Stimulated activated CD4-positive, alpha-beta T cell treated with anti-CD3 and anti-CD28 coated beads, Interleukin-15, amount 100 ng/mL, for 1 hour (primary cell): ENCODE measurements at places on chromosomes 3 and 15.
A peak's percentile ranks its signal among the peaks of the same experiment; 100 is the strongest.

GRCh38 chr3:119457246-119457645 is 6.2 kb downstream of the TMEM39A start:
- DNase-seq: no peak

DNA sequence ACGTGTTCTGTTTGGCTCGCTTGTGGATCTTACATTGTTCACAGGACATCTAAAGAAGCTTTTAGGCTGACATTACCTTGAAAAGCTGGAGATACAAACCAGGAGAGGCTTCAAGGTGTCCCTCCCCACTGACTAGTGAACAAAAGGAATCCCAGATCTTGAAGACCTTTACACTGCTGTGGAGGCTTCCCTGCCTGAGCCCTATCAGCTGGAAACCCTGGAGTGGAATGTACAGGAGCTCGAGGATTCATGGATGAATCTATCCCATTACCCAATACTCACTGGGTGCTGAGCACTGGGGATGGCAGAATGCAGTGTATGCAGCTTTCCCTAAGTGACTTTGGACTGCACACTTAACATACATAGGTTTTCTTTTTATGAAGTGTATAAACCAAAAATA is 82.3 kb upstream of the MFGE8 start:
- DNase-seq: no peak

GRCh38 chr15:80132382-80132781 is 20.4 kb upstream of the FAH start:
- no peak for DNase-seq

GRCh38 chr3:11548721-11549131 is 95.0 kb downstream of the VGLL4 start:
- no peak for DNase-seq

- peak; percentile 8 for DNase-seq
Observed at GRCh38 chr15:51649659-51650521, 27.3 kb upstream of the DMXL2 start.

DNA sequence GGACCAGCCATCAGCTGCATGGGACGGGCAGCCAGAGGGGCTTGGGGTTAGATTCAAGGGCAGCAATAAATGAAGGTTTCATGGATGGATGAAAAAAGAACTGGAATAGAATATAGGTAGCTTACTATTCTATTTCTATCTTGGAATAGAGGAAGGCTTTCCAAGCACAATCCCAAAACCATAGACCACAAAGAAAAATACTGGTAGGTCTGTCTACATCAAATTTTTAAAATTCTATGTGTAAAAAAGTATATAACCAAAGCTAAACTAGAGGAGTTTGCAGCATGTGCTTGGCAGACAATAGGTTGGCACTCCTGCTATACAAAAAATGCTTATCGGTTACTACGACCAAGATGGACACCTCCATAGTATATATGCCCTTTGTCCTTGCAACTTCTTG is 7.2 kb upstream of the FBLN2 start:
- no peak for DNase-seq

DNA sequence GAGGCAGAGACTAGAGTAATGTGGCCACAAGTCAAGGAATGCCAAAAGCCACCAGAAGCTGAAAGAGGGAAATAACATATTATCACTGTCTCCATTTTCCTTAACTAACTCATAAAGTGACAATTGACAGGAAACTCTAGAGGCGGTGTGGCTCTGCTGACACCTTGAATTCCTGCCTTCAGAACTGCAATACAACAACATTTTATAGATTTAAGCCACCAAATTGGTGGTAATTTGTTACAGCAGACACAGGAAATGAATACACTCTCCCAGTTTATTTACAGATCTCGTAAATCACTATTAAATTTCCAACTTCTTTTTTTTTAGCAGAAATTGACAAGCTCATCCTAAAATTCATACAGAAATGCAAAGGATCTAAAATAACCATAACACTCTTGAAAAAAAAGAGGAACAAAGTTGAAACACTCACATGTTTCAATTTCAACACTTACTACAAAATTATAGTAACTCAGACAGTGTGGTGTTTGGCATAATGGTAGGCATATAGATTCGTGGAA is 449.9 kb downstream of the OTOL1 start:
- no peak for DNase-seq

- DNase-seq: no peak
Observed at GRCh38 chr15:59885832-59886231, 118.3 kb upstream of the FOXB1 start.

GRCh38 chr3:71316066-71316777 is 267.3 kb downstream of the FOXP1 start:
- DNase-seq: no peak

GRCh38 chr15:25208735-25209134 is 230.1 kb downstream of the UBE3A start:
- DNase-seq: no peak

DNA sequence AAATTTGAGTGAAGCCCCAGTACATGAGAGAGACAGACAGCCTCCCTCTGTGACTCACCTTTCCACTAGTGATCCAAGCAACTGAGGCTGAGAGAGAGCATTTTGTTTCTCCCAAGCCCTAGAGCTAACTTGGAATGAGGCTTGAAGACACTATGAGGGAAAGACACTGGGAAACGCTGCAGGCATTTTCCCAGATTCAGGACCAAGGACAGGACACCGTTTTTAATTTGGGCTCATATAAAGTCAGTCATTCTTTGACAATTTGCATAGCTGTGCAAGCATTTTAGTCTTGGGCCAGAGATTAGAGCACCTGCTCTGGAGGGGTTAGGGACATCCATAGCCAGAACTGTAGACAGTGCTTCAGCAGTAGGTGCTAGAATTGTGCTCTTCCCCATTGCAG is 249.0 kb downstream of the AGBL1 start:
- no peak for DNase-seq

GRCh38 chr3:107540857-107541256 is 18.1 kb downstream of the BBX start:
- no peak for DNase-seq

GRCh38 chr15:57281321-57281720 is 95.0 kb upstream of the CGNL1 start:
- DNase-seq: no peak

DNA sequence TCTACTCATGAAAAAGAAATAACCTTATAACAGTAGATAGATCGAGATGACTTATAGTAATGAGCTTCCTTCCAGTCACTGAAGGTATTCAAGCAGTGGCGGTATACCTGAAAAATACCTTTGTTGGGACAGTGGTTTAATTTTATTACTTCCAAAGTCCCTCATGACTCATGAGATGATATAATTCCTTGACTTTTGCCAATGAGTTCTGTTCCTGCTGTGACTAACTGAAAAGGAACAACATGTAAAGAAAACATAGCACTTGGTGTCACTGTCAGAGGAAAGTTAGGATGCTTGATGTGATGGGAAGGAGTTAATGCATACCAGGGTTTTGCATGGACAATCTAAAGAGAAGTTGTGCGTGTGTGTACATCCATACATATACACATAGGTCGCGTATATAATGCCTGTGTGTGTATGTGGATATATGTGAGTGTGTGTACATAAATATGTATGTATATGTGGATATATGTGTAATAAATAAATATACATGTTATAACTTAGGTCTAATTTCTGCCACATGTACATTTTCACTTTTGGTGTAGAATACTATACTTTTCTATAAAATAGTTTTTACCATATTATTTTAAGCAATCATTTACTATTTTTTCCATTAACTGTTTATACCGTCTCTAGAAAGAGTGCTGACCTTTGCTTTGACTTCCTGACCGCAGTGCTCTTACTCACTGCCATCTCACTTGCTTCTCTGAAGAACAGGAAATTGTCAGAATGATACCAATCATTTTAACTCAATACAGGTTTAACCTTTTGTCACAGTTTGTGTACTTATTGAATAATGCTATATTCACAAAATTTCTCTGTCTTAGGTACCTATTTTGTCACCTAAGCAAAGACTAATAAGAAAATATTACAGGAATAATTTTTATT is 12.6 kb upstream of the PAK2 start:
- DNase-seq: no peak

- DNase-seq: no peak
Observed at GRCh38 chr3:123656691-123657090, 71.8 kb upstream of the HACD2 start.

- no peak for DNase-seq
Observed at GRCh38 chr3:61358364-61358763, 107.1 kb upstream of the FHIT start.

- DNase-seq: no peak
Observed at GRCh38 chr3:196643201-196643749, 3.8 kb downstream of the NRROS start.

DNA sequence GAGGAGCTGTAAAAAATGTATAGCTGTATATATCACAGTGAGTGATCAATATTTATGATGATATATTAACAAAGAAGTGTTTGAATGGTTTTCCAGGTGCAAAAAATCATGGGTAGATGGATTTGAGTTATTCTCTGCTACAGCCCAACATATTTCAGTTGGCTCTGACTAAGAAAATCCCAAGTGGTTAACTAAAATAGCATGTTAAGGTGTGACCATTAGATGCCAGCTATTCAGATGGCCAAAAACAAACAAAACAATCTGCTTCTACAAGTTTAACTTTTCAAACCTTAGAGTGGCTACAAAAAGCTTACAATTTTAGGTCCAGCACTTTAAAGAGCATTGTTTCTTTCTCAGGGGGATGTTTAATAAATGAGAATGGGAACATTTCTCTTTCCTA is 67.5 kb downstream of the SEMA6D start:
- DNase-seq: no peak

DNA sequence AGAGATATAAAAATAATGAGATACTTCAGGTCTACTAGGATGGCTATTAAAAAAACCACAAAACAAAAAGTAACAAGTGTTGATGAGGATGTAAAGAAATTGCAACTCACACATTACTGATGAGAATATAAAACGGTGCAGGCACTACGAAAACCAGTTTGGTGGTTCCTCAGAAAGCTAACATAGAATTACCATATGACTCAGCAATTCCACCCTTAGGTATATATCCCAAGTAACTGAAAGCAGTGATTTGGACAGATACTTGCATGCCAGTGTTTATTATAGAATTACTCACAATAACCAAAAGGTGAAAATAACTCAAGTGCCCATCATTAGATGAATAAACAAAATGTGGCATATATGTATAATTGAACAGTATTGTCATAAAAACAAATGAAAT is 87.5 kb upstream of the MELTF start:
- DNase-seq: no peak

- DNase-seq: no peak
Observed at GRCh38 chr3:157857440-157857839, 248.8 kb downstream of the SHOX2 start.

- DNase-seq: no peak
Observed at GRCh38 chr3:167940241-167940640, 155.5 kb downstream of the GOLIM4 start.

DNA sequence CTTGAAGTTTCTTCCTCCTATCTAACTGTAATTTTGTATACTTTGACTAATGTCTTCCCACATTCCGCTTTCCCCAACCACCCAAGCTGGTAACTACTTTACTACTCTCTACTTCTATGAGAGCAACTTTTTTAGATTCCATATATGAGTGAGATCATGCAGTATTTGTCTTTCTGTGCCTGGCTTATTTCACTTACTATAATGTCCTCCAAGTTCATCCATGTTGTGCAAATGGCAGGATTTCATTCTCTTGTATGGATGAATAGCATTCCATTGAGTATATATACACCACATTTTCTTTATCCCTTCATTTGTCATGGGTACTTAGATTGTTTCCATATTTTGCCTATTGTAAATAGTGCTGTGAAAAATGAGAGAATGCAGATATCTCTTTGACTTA is 78.5 kb upstream of the CCNL1 start:
- DNase-seq: no peak

- DNase-seq: no peak
Observed at GRCh38 chr3:87733671-87734367, 325.0 kb downstream of the CGGBP1 start.

DNA sequence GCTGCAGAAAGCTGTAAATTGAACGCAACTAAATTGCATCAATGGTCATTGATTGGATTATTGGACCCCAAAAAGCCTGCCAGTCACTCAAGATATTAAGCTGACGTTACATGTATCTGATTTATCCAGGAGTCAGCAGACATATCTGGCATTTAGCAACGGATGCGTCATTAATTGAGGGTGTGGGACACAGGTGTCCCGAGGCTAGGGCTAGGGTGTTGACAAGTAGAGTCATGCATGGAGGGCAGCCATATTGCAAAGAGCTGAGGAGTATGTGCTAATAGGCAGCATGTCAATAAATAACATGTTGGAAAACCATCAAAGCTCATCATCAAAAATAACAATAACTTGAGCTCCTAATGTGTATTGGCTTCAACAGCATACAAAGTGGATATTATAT is 234.5 kb upstream of the GOLGA6L4 start:
- DNase-seq: no peak

DNA sequence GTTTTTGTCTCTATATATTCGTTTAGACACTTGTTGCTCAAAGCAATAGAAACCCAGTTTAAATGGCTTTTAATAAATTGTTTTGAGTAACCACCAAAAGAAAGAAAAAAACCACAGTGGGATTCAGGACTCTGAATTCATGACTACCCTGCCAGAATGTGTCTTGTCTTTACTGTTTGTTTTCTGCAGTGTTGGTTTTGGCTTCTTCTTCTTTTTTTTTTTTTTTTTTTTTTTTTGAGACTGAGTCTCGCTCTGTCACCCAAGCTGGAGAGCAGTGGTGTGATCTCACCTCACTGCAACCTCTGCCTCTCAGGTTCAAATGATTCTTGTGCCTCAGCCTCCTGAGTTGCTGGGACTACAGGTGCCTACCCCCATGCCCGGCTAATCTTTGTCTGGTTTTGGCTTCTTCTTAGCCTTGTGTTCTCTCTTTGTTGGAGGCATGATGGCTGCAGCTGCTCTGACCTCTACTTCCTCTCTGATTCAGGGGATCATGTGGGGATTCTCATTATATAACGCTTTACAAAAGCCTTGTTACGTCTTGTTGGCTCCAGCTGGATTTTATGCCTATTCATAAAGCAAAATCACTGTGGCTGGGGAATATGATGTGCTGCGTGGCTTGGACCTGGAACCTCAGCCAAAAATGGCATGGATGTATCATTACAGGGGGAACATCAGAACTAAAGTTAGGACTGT is 54.0 kb downstream of the PLS1 start:
- DNase-seq: no peak

GRCh38 chr3:119302697-119303551 is 8.7 kb downstream of the ARHGAP31 start:
- DNase-seq: no peak
